T follicular helper cell (primary cell): ENCODE measurements at places on chromosomes 16 and 17.

DNA sequence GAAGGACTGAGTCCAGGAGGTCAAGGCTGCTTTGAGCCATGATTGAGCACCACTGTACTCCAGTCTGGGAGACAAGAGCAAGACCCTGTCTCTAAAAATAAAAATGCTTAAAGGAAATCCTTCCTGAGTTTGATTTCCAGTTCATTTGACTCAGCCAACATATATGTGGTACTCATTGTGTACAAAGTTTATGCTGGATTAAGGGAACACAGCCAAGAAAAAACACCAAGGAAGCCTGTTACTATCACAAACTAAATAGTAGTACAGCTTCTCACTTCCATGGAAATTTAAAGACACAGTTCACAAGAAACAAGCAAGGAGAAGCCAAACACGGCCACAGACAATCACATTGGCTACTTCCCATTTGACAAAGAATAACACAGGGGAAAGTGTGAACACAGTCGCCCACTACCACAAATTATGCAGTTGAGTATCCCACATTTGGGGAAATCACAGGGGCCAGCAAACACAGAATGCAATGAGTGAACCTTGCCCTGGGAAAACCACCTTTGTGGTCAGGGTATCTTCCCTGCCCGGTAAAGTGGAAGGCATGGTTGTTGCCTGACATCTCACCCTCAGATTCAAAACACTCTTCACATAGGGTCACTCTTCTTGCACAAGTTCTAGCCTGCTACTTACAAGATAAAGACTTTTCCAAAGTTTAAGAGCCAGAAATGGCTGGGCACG is 14.5 kb downstream of the TEX14 start:
- DNase-seq, result no peak

DNA sequence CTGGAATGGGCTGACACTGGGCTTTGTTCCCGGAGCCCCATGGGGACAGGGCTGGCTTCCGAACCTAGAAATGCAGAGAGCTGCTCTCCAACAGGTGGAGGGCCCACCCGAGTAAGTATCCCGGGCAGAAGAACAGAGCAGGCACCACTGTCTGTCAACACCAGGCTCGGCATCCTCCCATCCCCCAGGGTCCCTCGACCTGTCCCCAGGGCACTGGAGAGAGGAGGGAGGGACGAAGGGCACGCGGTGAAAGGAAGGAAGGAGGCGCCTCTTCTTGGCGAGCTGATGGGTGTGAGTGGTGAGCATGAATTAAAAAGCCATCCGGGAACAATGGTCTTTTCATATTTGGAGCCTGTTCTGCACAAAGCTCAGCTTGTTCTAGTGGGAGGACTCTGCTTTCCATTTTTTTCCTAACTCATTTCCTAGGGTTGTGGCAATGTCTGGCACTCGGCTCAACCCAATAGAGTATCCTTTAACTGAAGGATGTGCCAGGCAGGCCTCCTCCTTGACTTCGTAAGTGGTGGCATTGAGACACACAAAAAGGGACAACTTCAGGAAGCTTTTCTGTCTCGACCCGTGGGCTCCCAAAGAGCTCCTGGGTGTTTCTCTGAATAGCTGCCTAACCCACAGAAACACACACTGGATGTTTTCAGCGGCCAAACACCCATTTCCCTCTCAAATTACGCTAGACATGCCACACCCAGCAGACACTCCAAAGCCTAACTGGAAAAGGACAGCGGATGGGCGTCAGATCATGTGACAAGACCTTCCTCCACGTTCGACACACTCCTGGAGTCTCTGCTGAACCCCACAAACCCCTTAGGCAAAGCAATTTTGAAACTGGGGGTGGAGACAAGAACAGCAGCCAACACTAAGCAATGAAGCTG is 47.7 kb downstream of the ZFHX3 start:
- no peak for DNase-seq

- peak; percentile 58 for DNase-seq
Measured at GRCh38 chr17:38735161-38735997, 5.2 kb downstream of the CISD3 start.

GRCh38 chr16:59210955-59211541 is 476.9 kb upstream of the GOT2 start:
- no peak for DNase-seq

- no peak for DNase-seq
Measured at GRCh38 chr17:67525239-67526135, 148.4 kb downstream of the PITPNC1 start.
